ENCODE measurements at places on chromosomes 16 and 17. TPM values are rescaled to one million over a fixed set of nuclear protein-coding genes. Genes with fewer than 3 reads are reported as not detected.
A peak's percentile ranks its signal among the peaks of the same experiment; 100 is the strongest.

The TNS4 gene
- not detected for total RNA-seq

The TP53TG3 gene
- not detected for total RNA-seq

The BEAN1 gene
- total RNA-seq, result not detected

The ABCC12 gene
- total RNA-seq, result not detected

The GPRC5C gene
- total RNA-seq, result 48.6 TPM

The TMEM256 gene
- 52.5 TPM for total RNA-seq

The KRTAP9-8 gene
- not detected for total RNA-seq

The PRR29 gene
- 0.22 TPM for total RNA-seq

The FKBP10 gene
- 35.3 TPM for total RNA-seq

The MT1G gene
- 112 TPM for total RNA-seq

GRCh38 chr17:76086384-76086783, 7.4 kb downstream of the ZACN start:
- DNase-seq, result no peak
- no peak overlapping the region for H3K27ac ChIP-seq
- no peaks in the 10 kb centered on the region for H3K4me1 ChIP-seq
- H3K27me3 ChIP-seq, result no peaks in the 10 kb centered on the region
- peaks cover 73% of the 10 kb centered on the region for H3K36me3 ChIP-seq

DNA sequence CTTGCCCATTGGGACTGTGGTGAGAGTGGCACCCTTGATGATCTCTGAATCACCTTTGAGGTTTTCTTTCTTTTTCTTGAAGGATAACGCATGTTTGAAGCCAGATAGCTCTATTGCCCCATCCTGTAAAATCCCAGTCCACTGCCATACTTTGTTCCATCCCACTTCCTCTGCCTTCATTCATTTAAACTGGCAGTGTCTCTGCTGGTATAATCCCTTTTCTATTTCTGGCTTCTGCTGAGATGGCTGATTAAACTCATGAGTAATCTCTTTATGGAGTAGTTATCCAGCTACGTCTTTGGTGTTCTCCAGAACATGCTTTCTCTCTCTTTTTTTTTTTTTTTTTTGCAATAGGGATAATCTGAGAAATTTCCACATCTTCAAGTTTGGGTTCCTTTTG, 656.5 kb upstream of the SALL1 start:
- no peak for DNase-seq
- H3K4me1 ChIP-seq, result no peaks in the 10 kb centered on the region
- no peaks in the 10 kb centered on the region for H3K27me3 ChIP-seq

- no peaks in the 10 kb centered on the region for H3K36me3 ChIP-seq
- DNase-seq, result no peak
- no peaks in the 10 kb centered on the region for H3K4me1 ChIP-seq
- no peaks in the 10 kb centered on the region for H3K27me3 ChIP-seq
- no peak overlapping the region for H3K27ac ChIP-seq
These were observed 165.7 kb downstream of the CMIP start for GRCh38 chr16:81610144-81610842.

DNA sequence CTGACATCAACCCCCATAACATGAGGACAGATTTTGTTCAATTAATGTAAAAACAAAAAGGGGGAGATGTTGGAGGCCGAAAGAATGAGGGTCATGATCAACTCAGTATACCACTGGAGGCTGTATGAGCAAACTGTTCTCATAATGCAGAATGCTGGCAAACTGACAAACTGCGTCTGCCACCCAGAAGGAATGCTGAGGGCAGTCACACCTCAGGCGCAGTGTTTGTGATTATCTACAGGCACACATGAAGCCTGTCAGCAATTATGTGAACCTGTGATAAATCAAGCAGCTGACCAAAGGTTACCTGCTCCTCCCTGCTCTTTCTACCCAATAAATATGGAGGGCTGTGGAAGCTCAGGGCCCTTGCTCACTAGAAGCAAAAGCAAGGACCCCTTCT, 27.3 kb downstream of the CD300LG start:
- H3K27ac ChIP-seq, result no peak overlapping the region
- no peaks in the 10 kb centered on the region for H3K4me1 ChIP-seq
- H3K4me3 ChIP-seq, result no peak overlapping the region

- peaks cover 3% of the 10 kb centered on the region for H3K27me3 ChIP-seq
- peak within 1 kb of the TSS; percentile 5 for H3K4me3 ChIP-seq
- peaks cover 6% of the 10 kb centered on the region for H3K4me1 ChIP-seq
These were observed at the start of gene SP6 for GRCh38 chr17:47850692-47851573. TSS of gene SP6 (minus strand) at chr17:47851163. CDS start at chr17:47848429, 2,734 bp downstream.

DNA sequence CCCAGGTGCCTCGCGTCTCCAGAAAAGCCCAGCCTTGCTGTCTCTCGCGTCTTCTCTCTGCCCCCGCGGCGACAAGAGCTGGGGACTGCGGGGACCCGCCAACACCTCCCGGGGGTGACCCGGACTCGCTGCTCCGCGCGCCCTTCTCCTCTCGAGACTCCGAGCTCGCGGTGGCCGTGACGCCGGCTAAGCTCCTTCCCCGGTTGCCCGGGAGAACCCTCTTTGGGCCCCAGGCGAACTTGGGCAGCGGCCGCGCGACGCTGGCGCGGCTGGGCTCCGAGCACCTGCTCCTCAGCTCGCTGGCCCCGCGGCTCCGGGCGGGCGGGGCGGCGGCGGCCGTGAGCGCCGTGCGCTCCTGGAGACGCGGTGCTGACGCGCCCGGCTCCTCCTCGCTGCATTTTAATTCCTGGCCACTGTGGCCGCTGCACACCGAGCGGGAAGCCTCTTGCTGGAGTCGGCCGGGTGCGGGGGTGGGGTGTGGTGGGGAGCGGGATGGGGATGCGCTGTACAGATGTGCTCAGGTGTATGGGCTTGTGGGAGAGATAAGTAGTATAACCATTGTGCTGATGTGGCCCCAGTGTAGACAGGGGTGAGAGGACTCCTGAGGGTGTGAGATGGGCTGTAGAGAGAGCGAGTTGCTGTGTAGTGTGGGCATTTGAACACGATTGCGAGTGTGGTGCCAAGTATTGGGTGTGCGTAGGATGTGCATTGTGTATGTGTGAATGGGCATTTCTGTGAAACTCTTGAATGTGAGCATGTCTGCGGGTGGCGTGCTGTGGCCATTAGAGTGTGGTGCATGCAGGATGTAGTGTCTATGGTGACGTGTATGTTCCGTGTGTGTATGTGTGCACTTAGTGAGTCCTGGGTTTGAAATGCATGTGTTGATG, at the start of gene ASIC2:
ASIC2 (minus strand) TSS at position 315 of the 887 bp plus-strand sequence.
- peak; percentile 29 for DNase-seq
- H3K4me3 ChIP-seq, result no peak within 1 kb of the TSS
- H3K27ac ChIP-seq, result no peak within 1 kb of the TSS

DNA sequence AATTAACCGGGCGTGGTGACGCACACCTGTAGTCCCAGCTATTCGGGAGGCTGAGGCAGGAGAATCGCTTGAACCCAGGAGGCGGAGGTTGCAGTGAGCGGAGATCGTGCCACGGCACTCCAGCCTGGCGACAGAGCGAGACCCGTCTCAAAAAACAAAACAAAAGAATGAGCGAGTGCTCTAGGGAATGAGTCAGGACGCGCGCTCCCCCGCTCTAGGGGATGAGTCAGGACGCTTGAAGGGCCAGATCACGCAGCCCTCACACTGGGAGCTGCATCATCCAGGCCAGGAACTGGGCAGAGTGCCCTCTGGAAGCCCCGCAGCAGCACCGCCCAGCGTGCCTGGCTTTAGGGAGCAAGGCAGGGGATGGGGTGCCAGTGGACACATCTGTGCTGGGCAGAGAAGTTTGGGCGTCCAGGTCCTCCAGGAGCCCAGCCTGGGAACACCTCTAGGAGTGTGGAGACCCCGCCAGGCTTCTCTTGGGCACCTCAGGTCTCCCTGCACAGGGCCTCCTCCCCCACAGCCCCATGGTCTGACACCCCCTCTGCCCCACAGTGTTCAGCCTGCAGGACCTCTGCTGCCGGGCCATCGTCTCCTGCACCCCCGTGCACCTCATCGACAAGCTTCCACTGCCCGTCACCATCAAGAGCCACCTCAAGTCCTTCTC, 3.9 kb upstream of the WFIKKN1 start:
- no peaks in the 10 kb centered on the region for H3K27me3 ChIP-seq
- H3K4me1 ChIP-seq, result peaks cover 6% of the 10 kb centered on the region
- DNase-seq, result no peak
- H3K4me3 ChIP-seq, result no peak overlapping the region
- H3K27ac ChIP-seq, result no peak overlapping the region

DNA sequence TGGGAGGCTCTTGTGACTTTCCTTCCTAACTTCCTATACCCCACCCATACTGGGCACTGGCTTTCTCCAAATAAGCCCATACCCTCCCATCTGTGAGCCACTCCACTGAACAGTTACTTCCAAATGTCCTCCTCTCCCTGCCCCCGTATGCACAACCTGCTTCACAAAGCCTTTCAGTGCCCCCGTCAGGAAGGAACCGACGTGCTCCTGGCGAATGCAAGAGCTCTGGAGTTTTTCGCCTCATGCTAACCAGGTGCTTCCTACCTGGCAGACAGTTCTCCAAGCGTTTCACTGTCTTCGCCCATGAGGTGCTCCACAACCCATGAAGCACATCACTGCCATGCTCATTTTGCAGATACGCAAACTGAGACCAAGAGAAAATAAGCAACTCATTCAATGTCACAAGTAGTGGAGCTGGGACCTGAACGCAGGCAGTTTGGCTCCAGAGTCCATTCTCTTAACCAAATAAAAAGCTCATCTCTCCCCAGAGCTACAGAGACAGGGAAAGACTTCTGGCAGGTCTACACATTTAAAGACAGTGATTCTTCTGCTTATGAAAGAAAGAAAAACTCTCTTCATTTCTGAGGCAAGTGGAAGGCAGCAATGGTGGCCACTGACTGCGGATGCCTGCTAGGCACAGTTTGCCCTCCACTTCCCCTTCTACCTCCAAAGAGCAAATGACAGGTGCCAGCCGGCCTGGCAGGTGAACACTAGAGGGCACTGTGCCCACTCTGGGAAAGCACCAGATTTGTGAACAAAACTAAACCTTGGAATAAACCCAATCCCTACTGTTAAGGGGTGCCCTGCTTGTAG, 23.8 kb downstream of the SPHK1 start:
- H3K27me3 ChIP-seq, result no peaks in the 10 kb centered on the region
- peak; percentile 91 for DNase-seq
- no peak overlapping the region for H3K27ac ChIP-seq
- no peaks in the 10 kb centered on the region for H3K36me3 ChIP-seq

DNA sequence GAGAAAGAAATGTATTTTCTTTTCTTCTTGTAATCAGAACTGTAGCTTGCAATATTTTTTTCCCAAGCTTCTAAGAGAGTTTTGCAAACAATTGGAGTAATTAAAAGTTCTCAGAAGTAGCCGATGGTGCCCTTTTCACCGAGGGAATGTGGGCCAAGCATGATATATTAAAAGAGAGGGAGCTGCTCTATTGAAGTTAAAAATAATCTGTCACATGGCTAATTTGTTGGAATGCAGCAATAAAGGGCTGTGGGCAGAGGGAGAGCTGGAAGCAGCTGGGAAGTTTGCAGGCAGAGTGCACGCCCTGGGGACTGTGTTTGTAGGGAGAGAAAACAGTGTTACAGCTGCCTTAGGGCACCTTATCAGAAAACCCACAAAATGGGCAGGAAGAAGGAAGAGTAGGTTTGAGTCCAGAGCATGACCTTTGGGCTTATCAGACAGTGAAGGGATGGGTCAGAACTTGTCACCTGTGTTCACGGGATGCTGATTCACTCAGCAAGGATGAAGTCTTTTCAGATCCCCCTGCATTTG, 18.5 kb upstream of the TERF2 start:
- no peak for DNase-seq
- H3K27ac ChIP-seq, result no peak overlapping the region
- H3K4me3 ChIP-seq, result no peak overlapping the region
- no peaks in the 10 kb centered on the region for H3K36me3 ChIP-seq

DNA sequence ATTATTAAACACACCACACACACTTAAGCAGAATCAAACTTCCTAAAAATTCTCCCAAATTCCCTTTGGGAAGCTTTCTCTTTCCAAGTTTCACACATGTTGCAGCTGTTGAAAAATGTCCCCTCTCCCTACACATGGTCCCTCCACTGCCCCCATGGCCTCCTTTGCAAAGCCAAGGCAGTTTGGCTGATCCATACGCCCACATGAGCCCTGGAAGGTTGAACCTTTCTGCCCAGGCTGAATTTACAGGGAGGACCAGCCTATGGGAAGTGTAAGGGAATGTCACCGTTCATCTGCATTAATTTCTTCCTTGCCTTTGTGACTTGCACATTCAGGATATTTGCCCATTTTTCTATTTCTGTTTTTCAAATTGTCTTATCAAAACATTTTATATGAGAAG, 31.1 kb upstream of the SHISA6 start:
- no peaks in the 10 kb centered on the region for H3K4me1 ChIP-seq
- no peak overlapping the region for H3K4me3 ChIP-seq
- H3K27me3 ChIP-seq, result no peaks in the 10 kb centered on the region
- no peak overlapping the region for H3K27ac ChIP-seq

DNA sequence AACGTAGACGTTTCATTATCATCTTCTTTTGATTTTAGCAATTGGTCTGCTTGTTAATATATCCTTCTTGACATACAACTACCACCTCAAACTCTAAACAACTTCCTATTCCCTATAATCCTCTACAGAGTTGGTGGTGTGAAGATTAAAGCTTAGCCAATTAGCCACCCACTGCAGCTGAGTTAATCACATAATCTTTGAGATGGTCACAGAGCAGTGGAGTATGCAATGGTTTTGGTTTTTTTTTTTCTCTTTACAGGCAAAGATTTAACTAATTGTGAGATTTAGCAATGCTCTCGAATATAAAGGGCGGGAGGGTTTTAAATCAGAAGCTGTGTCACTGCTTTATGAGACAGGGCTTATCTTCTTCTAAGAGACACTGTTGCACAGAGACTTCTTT, 37.0 kb downstream of the STX8 start:
- no peak overlapping the region for H3K27ac ChIP-seq
- H3K36me3 ChIP-seq, result no peaks in the 10 kb centered on the region
- no peaks in the 10 kb centered on the region for H3K27me3 ChIP-seq
- H3K4me3 ChIP-seq, result no peak overlapping the region
- no peaks in the 10 kb centered on the region for H3K4me1 ChIP-seq
- DNase-seq, result no peak

DNA sequence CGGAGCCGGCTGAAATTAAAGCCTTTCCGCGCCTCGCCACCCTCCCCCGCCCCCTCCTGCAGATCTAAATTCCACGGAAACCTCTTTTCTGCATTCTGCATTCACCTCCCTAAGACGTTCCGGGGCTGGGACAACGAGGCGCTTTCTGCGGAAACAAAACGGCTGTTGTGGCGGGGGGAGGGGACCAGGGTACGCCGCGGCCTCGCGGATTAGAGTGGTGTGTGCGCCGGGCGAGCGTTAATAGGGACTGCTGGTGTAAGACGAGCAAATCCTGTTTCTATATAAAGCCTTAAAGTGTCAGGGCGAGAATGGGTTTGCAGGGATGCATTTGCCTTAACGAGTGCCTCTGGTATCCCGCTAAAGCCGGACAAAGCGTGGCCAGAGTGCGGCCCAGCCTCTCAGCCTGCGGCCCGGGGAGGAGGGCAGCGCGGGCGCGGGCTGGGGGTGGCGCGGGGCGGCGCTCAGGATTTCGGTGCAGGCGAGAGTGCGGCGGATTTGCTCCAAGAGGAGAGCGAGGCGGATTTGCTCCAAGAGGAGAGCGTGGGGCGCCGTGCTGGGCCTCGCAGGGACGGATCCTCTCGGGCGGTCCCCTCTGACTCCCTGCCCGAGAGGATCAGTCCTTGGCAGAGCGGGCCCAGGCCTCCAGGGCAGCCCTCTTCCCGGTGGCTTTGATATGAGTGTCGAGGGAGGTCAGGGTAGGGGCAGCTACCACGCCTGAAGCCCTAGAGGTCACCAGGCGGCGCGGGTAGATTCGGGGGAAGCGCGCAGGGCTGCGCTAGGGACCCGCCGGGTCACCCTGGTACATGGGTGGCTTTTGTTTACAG, 5.1 kb downstream of the BAHCC1 start:
- no peak for DNase-seq
- no peaks in the 10 kb centered on the region for H3K36me3 ChIP-seq
- no peaks in the 10 kb centered on the region for H3K27me3 ChIP-seq
- peak overlapping the region; percentile 95 for H3K27ac ChIP-seq
- H3K4me3 ChIP-seq, result peak overlapping the region; percentile 87

Measured in pancreas (tissue), 10 donors.